ENCODE measurements at places on chromosomes 4 and X.

DNA sequence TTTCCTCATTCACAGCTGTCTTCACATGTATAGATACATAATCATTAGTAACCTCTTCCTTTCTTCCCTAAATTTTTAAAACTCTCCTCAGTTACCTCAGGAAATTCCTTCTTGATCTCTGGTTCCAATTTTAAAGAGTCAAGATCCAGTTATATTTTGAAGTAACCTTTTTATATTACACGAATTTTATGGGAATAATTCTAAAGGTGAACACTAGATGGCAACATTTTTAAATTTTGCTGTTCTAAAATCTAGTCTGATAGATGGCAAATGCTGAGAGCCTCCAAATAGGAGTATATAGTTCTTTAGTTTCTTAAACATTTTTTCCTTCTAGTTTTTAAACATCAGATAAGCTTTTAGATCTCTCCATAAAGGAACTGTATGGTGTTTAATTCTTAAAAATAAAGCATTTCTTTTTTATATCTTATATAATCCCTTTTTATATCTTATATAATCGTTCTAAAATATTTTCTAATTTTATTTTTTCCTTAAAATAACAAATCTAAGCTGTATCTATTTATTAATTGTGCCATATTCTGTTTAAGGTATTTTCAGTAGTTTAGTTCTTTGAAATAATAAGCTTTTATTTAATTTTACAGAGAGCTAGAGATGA lies 37.9 kb upstream of the PAPSS1 start:
- DNase-seq: no peak

DNA sequence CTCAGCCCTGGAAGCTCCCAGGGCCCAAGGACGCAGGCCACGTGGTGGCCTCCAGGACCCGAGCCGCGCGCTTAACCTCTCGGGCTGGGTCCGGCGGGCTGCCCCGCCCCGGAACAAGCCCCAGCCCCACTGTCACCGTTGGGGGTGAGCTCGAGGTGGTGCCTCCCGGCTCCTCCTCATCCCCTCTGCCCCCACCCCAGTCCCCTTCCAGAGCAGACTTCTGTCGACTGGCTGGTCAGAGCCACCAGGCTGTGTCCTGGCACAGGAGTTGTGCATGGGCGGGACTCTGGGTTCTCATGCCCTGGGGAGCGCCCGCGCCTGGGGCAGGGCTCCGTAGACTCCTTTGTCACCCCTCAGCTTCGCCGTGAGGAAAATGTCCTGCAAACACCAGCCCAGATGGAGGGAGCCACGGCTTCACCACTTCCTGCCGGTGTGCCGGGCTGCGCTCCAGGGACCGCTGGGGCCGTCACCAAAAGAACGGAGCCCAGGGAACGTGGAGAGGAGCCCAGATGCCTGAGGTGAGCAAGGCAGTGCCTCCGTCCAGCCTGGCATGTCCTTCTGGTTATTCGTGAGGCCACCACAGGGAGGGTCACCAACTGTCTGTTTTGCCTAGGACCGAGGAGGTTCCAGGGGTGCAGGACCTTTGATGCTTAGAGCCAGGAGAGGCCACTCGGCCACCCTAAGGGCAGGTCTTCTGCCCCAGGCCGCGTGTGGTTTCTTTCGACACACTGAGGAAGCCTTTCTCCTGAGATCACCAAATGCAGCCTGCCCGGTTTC lies 7.1 kb upstream of the RGS12 start:
- DNase-seq: no peak

- DNase-seq: no peak
Measured at GRCh38 chr4:155564086-155564485, 102.6 kb upstream of the GUCY1A1 start.

- DNase-seq: no peak
Measured at GRCh38 chr4:86822136-86822535, 27.0 kb downstream of the SLC10A6 start.

- DNase-seq: no peak
Measured at GRCh38 chr4:174314770-174315169, 31.1 kb downstream of the CEP44 start.

DNA sequence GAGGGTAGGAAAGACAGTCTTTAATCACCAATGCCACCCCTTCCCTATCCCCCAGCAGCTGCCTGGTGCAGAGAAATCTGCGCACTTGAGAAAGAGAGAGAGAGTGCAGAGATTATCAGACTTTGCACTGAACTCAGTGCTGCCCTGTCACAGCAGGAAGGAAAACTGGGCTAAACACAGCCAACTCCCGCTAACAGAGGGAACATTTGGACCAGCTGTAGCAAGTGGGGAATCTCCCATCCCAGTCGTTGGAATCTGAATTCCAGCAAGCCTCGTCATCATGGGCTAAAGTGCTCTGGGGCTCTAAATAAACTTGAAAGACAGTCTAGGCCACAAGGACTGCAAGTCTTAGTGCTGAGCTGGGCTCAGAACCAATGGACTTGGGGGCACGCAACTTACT lies 168.7 kb downstream of the DLG3 start:
- no peak for DNase-seq

- no peak for DNase-seq
Measured at GRCh38 chr4:41437111-41437536, 100.8 kb upstream of the LIMCH1 start.

DNA sequence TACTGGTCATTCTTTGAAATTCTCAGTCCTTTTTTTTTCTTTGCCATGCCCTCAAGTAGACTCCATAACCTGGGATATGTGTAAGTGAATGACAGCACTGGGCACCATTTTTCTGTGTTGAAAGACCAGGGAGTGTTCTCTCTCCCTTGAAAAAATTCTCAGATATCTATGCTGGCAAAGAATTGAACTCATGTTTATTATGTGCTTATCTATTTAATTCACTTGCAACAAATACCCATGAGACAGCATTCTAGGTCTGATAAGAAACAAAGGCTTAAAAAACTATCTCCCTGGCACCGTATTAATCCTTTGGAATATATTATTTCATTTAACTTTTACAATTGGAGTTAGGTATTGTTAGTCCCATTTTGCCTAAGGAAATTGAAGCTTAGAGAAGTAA lies 36.7 kb downstream of the LARP7 start:
- DNase-seq: no peak

- no peak for DNase-seq
Measured at GRCh38 chrX:26295425-26295824, 79.5 kb downstream of the MAGEB5 start.

- DNase-seq: no peak
Measured at GRCh38 chr4:143185253-143186107, 763 bp downstream of the USP38 start.

GRCh38 chr4:99504804-99505502 lies 5.9 kb upstream of the C4orf17 start:
- no peak for DNase-seq

DNA sequence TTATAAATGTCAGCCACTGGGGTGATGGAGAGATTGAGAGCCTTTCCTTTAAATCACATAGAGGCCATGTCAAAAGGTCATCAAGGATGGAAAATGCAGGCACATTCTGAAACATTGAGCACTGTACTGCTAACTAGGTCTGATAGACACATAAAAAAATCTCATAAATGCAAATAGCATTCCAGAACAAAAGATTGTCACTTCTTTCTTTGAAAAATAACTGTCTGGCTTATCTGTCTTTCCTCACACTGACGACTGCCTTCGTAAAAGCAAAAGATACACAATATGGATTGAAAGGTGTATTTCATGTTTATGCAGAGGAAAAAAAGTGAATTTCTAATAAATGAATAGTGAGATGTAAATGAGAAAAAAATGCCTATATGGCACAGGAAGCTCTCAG lies 59.9 kb downstream of the PABPC4L start:
- DNase-seq: no peak

DNA sequence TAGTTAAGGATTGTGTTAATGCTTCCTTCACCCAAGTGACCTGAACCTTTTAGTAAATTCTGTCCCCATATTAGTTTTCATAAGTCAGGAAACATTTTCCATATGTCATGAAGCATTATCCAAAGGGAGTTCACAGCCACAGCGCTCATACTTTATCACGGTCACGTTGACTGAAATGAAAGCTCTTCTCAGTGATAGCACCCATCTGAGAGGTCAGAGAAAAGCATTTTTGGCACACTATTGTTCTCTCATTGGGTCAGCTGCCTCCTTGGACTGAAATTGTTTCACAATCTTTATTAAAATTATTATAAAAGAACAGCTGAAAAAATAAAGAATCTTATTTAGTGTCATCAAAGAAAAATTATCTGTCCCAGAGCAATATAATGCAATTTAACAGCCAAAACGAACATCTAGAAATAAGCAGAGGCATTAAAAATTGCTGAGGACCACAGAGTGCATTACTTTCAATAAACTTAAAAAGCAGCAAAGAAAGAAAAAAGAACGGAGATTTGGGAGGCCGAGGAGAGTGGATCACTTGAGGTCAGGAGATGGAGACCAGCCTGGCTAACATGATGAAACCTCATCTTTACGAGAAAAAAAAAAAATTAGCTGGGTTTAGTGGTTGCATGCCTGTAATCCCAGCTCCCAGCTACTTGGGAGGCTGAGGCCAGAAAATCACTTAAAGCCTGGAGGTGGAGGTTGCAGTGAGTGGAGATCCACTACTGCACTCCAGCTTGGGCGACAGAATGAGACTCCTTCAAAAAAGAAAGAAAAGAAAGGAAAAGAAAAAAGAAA lies 680.8 kb upstream of the FAM241A start:
- no peak for DNase-seq

DNA sequence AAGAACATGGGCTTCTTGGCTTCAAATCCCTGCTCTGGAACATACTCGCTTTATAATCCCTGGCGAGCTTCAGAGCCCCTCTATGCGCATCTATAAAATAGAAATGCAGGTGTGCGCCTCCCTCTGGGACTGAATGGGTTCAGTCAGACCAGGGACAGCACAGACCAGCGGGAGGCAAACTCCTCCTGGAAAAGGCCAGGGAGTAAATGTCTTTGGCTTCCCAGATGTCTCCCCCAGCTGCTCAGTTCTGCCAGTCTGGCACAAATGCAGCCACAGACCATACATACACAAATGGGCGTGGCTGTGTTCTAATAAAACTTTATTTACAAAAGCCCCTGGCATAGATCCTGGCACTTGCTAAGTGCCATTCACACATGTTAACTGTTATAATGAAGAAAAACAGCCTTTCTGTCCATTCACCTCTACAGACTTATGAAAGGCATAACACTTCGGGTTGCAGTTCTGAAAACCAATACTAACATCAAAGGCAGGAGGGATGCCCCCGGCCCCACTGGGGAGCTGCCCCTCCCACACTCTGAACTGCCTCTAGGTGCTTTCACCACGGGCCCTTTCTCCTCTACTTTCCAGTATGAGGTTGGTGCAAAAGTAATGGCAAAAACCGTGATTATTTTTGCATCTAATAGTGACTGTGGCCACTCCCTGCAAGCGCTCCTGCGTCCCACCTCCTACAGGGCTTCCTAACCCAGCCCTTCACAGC lies 4.6 kb downstream of the JAKMIP1 start:
- no peak for DNase-seq

GRCh38 chrX:64334467-64334866 lies 60.8 kb downstream of the MTMR8 start:
- no peak for DNase-seq

DNA sequence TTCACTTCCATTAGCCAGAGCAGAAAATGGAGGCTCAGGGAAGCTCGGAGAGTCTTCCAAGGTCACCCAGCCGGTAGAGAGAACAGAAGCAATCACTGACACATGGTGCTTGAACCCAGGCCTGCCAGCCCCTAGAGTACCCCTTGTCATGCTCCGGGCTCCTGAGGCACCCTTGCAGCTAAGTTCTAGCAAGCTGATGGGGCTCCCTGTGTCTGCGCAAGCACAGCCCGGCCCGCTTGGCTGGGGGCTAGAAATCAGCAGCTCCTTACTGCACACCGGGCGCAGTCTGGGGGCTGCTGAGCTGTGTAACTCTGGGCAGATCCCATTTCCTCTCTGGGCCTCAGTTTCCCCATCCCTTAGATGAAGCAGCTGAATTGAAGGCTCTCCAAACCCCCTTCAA lies 102.1 kb upstream of the PSAPL1 start:
- no peak for DNase-seq

- no peak for DNase-seq
Measured at GRCh38 chr4:77229433-77229832, 72.4 kb downstream of the CCNG2 start.

GRCh38 chrX:103889216-103889615 lies 57.2 kb upstream of the RAB9B start:
- no peak for DNase-seq

DNA sequence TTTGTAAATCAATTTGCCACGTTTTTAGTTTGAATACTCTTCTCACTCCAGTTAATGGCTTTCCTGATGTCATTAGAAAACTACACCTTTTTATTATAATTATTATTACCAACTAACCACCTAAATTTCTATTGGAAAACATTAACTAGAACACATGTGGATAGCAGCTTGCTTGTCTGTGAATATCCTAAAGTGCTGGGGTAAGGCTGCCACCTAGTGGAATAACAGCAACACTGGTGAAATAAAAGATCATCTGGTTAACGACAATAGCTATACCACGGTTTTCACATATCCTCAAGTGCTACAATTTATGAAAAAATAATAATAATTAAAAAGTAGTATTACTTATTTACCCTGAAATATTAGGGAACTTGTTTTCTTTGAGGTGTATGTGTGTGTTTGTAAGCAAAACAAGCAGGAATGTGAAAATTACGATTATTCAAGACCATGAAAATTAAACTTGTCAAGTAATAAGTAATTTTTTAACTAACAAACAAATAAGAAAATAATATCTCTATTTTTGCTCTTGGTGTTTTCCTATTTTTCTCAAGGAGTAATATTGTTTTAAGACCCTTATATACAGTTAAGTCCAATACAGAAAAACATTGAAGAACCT lies 130.1 kb upstream of the TECRL start:
- DNase-seq: no peak

GRCh38 chr4:110680265-110680664 lies 57.4 kb upstream of the PITX2 start:
- DNase-seq: no peak

DNA sequence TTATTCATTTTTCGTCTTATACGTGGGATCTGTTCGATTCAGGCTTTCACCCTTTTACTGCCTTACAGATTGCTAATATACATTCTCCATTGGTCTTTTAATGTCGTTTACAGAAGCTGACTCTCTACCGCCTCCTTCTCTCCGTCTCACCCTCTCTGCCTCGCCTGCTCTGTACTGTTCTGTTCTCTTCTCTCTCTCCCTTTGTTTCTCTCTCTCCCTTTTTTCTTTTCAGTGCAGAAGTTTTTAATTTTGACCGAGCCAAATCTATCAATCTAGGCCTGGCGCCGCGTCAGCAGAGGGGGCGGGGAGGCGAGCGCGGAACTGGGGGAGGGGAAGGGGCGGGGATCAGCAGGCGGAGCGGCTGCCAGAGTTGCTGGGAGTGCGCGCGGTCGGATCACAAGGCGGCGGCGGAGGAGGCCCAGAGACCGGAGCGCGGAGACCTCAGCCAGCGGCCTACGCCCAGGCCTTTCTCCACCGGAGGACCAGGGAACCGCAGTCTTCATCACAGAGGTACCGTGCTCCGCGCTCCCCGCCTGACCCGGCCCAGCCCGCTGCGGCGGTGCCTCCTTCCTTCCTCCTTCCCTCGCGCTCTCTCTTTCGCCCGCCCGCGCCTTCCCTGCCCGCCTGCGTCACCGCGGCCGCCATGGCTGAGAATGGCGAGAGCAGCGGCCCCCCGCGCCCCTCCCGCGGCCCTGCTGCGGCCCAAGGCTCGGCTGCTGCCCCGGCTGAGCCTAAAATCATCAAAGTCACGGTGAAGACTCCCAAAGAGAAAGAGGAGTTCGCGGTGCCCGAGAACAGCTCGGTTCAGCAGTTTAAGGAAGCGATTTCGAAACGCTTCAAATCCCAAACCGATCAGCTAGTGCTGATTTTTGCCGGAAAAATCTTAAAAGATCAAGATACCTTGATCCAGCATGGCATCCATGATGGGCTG lies at the start of gene UBQLN2:
TSS of gene UBQLN2 (plus strand) at position 397 of the 931 bp plus-strand sequence. CDS start at position 644, 247 bp downstream.
- peak; percentile 70 for DNase-seq

Data from T-helper 22 cell (primary cell).